ENCODE measurements at places on chromosomes 13 and 19. TPM values are rescaled to one million over a fixed set of nuclear protein-coding genes. Genes with fewer than 3 reads are reported as not detected.

Gene ESD
- total RNA-seq, result 99.7 TPM

DNA sequence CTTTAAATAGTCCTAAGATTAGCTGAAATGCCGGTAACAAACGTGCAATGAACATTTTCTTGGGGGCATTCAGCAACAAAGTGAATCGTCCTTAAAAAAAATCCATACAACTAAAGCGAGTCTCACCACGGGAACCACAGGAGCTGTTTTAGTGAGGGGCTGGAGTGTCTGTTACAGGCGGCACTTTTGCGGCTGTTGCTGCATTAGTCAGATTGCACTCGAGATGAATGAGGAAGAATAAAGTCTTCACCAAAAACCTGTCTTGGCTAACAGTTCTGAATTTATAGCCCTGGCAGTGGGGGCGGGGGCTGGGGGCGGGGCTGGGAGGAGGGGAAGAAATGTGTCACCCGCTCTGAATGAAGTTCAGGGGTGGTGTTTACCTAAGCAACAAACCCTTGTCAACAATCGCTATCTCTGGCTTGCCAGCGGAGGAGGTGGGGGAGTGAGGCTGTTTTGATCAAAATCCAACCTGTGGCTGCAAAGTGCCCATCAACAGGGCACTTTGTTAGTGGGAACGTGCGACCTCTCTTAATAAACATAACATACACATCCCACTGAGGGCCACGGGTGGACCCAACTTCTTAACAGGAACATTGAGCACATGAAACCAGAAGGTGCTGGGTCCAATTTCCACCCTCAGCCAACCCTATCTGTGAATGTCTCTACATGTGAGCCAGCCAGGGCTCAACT lies 44.5 kb downstream of the RFX2 start:
- peak; percentile 77 for DNase-seq

GRCh38 chr19:428149-428548 lies 19.2 kb upstream of the C2CD4C start:
- no peak for DNase-seq

GRCh38 chr19:13633109-13633508 lies 126.8 kb upstream of the CACNA1A start:
- DNase-seq, result no peak

DNA sequence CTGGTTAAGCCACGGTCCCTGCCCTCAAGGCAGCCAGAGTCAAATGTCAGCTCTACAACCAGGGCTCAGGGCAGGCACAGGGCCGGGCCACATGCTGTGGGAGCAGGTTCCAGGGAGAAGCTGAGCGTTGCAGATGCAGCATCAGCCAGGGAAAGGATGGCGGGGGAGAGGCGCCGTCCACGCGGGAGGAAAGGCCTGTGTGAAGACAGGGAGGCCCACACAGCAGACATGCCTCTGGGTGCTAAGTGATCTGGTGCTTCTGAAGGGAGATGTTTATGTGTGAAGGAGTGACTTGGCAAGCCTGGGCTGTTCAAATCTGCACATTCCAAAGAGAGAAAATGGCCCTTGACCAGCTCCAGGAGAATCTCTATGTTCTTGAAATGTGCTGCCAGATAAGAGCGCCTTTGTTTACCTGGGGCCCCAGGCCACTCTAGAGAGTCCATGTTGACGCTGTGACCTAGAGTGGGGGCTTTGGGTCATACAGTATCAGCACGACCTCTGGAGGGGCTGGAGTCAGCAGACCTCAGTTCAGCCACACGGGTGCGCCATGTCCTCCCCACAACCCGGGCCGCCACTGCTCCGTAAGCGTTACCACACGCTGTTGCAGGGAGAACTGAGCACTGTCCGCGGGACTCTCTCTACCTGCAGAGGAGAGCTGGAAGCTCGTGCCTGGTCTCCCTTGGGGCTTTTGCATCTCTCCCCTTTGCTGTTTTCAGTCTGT lies 15.9 kb upstream of the ATF5 start:
- DNase-seq, result no peak

GRCh38 chr13:96968027-96968426 lies 26.2 kb downstream of the OXGR1 start:
- DNase-seq, result no peak

GRCh38 chr13:101691341-101691860 lies 238.9 kb downstream of the ITGBL1 start:
- no peak for DNase-seq

Gene C19orf38
- 1.4 TPM for total RNA-seq

Gene NANOS3
- total RNA-seq, result not detected

Gene PPM1N
- total RNA-seq, result 0.96 TPM

Data from right cardiac atrium (tissue), 5 donors.